ENCODE measurements at places on chromosomes 6 and 20.

- DNase-seq = no peak
These were observed 92.5 kb downstream of the PSMB1 start for GRCh38 chr6:170460641-170461040.

- DNase-seq = no peak
These were observed at the start of gene GSTA3 for GRCh38 chr6:52909531-52909930. TSS of gene GSTA3 (minus strand) at chr6:52909698. CDS start at chr6:52905834, 3,864 bp downstream.

GRCh38 chr20:51766994-51767866 is 960 bp downstream of the ATP9A start:
- DNase-seq = no peak

DNA sequence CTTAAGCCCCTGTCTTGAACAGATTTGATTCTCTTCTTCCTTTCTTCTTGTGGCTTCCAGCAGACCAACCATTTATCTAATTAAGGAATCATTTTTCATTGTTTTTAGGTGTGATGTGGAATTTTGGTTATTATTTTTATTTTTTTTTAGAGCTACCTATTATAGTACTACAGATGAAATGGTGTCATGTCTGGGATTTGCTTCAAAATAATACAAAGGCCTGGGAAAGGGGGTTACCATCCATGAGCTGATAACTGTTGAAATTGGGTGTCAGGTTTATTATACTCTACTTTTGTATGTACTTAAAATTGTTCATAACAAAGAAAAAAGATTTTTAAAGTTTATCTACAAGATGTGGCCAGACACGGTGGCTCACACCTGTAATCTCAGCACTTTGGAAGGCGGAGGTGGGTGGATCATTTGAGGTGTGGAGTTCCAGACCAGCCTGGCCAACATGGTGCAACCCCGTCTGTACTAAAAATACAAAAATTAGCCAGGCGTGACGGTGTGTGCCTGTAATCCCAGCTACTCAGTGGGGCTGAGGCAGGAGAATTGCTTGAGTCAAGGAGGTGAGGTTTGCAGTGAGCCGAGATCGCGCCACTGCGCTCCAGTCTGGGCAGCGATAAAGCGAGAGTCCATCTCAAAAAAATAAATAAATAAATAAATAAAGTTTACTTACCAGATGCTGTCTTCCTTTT is 561 bp downstream of the IL22RA2 start:
- DNase-seq = no peak

DNA sequence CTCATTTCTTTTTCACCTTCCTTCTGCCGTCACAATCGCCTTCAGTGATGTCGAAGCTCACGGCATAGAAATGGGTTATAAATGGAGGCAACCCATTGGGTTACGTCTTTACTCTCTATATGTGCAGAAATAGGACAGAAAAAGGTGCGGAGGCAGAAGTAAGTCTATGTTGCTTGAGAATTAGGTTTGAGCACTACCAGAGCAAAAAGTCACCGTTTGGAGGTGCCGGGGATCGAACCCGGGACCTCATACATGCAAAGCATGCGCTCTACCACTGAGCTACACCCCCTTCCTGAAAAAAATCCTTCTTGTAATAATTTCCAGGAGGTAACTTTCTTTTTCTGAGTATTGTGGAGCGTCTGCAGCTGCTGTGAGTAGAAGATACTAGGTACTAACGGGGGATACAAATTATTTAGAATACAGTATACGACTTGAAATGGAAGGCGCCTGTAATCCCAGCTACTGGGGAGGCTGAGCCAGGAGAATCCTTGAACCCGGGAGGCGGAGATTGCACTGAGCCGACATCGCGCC is 134.2 kb downstream of the TRIM27 start:
- DNase-seq = no peak

GRCh38 chr6:104431096-104431495 is 428.6 kb downstream of the HACE1 start:
- DNase-seq = no peak

DNA sequence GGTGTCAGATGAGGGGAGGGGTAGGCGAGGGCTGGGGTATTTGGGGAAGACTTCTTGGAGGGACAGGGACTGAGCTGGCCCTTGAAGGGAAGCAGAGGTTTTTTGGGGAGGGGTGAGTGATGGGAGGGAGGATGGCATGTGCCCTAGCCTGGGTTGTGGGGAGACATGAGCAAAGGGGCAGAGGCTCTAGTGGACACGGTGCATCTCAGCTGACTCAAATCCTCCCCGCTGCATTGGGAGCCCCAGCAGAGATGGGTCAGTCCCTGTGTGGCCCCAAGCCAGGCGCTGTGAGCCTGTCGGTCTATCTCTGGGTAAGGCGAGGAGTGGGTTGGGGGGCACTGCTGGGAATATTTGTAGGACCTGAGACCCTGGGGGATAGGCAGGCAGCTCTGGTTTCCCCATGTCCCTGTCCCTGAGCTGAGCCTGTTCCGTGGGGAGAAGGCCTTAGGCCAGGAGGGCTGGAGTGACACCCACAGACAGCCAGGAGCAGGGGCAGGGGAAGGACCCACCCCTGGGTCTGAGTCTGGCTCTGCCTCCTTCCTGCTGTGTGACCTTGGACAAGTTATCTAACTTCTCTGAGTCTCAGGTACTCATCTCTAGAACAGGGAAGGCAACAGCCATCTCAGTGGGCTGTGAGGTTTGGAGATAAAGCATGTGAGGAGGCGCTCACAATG is 36.0 kb downstream of the SPDEF start:
- DNase-seq = no peak

GRCh38 chr20:10271494-10272219 is 53.0 kb downstream of the SNAP25 start:
- DNase-seq = no peak

DNA sequence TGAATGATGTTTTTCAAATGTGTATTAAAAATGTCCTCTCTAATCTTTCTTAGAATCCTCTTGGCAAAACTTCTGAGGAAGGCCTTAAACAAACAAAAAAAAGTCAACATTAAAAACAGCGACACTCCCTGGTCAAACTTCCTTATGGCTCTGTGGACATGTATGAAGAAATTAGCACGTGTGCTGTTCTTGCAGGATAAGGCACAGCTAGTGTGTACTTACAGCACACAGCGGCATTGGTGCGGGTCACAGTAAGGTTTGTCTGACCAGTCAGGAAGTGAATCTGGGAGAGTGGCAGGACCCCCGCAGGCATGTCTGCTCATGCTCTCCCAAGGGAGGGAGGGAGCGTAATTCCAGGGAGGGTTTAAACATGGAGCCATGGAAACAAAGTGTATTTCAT is 38.8 kb downstream of the SLC22A1 start:
- no peak for DNase-seq

GRCh38 chr6:7489376-7489775 is 52.1 kb upstream of the DSP start:
- DNase-seq = no peak

DNA sequence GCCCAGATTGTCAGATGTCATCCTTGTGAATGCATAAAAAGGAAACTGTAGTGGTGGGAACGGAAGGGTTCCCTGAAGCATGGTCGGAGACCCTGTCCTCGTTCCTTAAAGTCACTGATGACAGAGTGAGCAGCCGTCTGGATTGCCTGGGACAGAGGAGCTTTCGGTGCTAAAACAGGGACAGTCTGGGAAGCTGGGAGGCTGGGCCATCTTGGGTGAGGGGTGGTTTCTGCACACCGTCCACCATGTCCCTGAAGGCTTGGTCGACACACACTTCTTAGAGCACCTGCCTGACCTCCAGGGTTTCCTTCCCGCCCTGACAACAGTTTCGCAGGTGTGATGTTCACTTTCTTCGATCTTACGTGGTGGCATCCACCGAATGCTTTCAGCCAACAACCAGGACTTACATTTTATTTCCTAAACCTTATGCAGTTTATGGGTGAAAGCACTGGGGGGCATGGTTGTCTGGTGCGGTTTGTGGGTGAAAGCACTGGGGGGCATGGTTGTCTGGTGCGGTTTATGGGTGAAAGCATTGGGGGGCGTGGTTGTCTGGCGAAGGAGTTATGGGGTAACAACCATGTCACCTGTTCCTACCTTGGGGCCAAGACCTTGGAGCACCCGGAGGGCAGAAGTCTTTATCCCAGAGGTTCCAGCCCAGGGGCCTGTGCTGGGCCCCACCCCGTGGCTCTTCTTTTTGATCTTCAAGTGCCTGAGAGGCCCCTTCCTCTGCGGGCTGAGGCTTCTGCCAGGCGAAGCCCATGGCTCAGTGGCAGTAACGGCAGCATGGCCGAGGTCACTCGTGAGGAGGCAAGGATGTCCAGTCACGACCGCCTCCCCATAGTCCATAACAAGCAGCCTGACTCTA is 81.7 kb upstream of the FRMD1 start:
- DNase-seq = no peak

DNA sequence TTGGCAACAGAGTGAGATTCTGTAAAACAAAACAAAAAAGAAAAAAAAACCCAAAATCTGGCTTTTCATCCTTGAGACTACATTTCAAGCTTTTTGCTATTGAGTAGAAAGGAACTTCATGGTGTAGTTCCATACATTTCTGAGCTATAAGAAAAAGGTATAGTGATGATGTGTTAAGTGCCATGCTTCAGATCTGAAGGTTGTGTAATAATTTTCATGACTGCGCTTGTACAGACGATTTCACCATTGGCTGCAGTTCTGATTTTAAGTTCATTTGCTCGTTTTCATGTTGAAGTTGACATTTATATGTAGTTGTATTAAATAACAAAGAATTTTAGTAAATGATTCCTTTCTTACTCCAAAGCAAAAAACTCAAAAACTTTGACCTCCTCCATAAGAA is 247.6 kb downstream of the ARID1B start:
- DNase-seq = no peak

DNA sequence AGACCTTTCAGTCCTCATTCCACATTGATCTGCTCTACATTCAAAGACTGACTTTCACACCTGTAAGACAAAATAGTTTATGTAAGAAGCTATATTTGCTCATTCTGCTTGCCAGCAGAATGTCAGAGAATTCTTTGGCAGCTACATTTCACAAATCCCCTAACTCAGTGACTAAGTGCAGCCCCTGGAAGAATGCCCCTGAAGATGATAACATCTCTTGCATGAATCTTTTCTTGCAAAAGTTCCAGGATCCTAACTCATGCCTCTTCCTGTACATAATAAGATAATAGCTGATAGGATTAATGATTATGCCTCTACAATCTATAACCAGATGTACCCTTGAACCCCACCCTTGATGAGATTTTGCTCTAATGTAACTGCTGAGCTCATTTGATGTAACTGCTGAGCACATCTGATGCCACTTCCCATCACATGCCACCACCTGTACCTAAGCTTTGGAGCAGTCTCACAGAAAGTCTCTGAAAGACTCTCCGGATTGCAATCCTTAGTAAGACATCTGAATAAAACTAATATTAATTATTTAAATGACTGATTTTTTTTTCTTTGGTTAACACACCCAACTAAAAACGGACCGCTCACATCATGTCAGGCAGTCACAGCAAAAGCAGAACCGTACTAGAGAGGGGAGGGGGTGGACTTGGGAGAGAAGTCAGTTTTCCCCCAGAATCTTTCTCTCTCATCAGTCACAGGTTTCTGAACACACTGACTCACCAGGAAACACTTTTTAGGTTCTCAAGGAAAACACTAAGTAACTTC is 684 bp upstream of the DNAH8 start:
- no peak for DNase-seq

DNA sequence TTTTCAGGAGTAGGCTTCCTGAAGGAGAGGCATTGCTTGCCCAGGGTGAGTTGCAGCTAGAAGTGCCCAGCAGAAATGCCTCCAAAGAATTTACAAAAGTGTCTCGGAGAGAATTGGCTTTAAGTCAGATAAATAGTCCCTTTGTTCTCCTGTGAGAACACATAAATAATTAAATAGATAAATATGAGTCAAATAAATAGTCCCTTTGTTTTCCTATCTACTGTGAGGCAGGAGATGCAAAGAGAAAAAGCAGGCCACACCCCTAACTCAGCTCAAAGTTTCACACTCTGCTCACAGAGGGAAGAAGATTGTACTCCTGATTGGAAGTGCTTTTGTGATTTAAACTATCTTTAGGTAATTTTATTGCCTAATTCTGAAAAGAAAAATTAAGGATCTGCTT is 180.7 kb upstream of the PRSS16 start:
- no peak for DNase-seq

GRCh38 chr6:108294297-108294726 is 542 bp upstream of the AFG1L start:
- DNase-seq = no peak

GRCh38 chr6:64874776-64875175 is 832.2 kb downstream of the EYS start:
- no peak for DNase-seq

GRCh38 chr20:4127344-4127743 is 112.0 kb upstream of the RNF24 start:
- DNase-seq = no peak

DNA sequence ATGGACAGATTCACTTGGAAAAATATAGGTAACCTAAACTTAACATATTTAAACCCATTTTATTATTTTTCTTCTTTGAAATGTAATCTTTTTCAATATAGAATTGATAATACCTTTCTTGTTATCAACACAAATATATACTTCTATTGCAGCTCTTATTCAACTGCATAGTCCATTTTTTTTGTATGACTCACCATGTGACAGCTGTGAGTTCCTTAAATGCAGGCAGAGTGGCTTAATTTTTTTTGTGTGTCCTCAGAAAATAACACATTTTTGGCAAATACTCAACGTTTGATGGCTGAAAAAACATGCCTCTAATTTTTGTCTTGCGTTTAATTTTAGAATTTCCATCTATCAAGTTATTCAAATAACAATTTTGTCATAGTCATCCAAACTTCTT is 454.8 kb downstream of the PHF3 start:
- no peak for DNase-seq
